BJ (cell line): ENCODE measurements at places on chromosomes 7 and 10.

DNA sequence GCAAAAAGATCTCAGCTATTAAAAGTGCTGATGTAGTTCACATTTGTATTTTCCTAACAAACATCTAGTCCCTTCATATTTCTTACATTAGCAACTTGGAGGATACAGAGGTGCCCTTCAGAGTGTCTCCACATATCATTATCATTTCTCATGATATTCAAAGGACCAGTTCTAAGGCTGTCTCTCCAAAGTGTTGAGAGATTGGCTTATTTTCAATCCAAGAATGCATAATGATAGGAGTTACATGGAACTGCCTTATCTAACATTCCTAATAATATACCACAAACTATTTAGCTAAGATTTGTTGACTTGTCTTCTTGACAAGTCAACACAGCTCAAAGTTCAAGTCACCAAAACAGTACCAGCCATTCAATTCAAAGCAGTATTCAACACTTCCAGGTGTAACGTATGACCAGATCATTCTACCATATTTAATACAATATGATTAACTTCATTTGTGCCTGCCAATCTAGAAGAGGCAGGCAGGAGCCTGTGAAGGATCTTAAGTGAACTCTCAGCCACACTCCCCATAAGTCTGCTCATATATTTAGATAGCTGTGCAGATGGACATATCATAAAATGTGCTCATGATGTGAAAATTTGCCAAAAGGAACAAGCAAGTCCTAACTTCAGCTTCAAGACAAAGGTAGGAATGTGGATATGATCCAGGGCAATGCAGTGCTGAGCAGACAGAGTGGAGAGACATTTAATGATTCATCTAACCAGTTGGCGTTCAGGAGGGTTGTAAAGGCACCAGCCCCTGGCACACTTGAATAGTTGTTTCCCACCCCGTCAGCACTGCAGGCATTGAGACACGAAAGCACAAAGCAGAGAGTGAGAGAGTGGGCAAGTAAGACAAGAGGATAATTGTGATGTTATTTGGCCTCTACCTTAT lies 108.3 kb downstream of the MTERF1 start:
- no peak for DNase-seq

- no peak for DNase-seq
These were observed 175.8 kb upstream of the PPP2R2D start for GRCh38 chr10:131724891-131725580.

DNA sequence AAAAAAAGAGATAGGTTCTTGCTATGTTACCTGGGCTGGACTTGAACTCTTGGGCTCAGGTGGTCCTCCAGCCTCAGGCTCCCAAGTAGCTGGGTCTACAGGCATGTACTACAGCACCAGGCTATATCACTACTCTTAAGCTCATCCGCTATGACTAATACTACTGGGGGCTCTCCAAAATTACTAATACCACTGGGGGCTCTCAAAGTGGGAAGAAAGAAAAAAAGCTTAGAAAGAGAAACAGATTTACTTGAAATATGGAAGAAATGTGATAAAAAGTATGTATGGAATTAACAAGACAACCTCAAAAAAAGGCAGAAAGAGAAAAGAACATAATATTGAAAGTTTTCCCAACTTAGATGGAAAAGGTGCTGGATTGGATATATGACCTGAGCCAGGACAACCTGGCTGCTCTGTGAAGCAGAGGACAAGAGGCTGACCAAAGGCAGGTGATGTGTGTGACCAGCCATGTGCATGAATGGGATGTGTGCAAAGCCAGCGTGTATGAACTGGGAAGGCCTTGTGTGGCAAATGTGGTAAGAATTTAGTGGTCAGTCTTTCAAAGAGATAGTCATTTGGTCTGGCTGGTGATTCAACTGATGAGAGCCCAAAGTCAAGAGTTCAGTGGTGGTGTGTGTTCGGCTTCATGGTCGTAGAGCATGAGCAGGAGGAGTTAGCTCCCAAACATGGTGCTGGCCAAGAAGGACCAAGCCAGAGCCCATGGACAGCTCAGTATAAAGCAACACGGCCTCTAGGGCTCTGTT lies 232.4 kb upstream of the KLF14 start:
- DNase-seq, result no peak

- DNase-seq, result no peak
These were observed 624.3 kb upstream of the MBL2 start for GRCh38 chr10:53396876-53397275.

DNA sequence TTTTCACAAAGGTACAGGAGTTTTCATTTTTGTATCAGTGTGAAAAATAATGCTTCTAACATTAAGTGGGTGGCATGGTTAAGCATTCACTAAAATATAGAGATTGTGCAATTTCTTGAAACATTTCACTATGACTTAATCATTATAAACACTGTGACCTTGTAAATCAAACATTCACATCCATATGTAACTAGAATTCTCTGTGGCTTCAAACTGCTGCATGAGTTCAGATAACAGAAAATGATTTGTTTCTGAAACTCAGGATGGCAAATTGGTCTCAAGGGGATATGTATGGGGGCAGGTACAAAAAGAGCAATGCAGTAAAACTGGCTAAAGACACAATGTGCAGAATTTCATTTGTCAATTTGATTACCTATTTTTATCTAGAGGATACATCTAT lies 3.8 kb downstream of the FAM133B start:
- peak; percentile 9 for DNase-seq

- no peak for DNase-seq
These were observed 59.7 kb downstream of the COBL start for GRCh38 chr7:51256916-51257315.

- DNase-seq, result no peak
These were observed 78.6 kb upstream of the SAMD8 start for GRCh38 chr10:75032813-75033212.

DNA sequence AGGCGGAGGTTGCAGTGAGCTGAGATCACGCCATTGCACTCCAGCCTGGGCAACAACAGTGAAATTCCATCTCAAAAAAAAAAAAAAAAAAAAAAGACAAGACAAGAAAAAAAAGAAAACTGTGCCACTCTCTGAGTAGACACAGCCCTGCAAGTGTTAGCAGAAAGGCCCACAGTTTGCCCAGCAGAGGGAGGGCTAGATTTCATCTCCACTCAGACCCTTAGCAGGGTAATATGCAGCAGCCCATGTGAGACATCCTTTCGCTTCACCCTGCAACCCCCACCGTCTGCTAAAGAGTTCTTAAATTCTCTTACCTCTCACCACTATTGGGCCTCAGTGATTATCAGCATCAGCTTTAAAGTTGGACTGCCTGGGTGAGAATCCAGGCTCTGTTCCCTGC lies 38.2 kb downstream of the CTNNA3 start:
- DNase-seq, result no peak
